ENCODE measurements at places on chromosomes 2 and 18.

DNA sequence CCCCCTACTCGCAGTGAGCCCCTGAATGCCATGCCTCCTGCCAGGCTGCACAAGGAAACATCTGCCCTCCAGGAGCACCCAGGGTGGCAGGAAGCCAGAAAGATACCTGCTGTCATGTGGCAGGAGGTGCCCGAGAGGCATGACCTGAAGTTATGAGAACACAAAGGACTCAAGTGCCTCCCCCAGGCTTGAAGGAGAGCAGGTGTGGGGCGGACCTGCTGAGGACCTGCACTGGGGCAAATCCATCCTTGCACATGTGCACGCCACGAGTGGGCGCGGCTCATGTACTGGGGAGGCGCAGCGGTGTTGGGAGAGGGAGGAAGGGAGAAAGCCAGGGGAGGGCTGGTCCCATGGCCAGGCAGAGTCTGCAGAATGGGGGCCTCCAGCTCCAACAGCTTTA is 26.9 kb downstream of the SDC1 start:
- DNase-seq: peak; percentile 9

DNA sequence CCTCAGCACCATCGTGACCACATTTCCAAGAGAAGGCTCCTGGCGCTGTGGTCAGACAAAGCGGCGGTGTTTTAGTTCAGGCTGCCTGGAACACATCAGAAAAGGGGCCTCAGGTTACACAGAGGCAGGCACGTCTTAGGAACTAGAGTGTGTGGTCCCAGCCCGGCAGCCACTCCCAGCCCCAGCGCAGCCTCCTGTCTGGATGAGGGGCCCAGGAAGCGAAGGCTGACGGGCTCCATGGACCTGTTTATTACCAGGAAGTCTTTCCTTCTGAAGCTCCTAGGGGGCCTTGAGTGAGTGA is 10.0 kb upstream of the GPR55 start:
- no peak for DNase-seq

- no peak for DNase-seq
Measured at GRCh38 chr2:126714191-126714965, 58.4 kb downstream of the GYPC start.

GRCh38 chr2:37934591-37935513 is 9.8 kb downstream of the RMDN2 start:
- DNase-seq: no peak

DNA sequence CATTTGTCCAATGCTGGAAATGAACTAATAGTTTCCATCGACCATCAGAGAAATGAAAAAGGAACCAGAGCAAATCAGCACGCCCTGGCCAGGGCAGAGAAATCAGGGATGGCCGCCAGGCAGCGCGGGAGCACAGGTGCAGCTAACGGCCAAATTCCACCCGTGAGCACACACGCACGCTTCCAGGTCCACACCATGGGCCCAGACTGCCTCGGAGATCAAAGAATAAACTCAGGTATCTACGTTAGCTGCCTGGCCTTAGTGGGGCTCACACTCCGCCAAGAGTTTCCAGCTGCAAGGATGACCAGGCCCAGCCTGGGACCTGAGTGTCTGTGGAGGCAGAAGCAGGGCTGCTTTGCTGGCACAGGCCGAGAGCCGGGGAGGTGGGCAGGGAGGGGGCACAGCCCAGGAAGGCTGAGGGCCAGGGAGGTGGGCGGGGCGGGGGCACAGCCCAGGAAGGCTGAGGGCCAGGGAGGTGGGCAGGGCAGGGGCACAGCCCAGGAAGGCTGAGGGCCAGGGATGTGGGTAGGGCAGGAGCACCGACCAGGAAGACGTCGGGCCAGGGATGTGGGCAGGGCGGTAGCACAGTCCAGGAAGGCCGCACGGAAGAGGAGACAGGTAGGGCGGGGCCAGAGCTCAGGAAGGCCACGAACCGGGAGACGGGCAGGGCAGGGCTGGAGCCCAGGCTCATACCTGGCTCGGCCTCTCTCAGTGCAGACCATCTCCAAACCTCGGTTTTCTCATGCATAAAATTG is 43.2 kb upstream of the SALL3 start:
- DNase-seq: no peak

DNA sequence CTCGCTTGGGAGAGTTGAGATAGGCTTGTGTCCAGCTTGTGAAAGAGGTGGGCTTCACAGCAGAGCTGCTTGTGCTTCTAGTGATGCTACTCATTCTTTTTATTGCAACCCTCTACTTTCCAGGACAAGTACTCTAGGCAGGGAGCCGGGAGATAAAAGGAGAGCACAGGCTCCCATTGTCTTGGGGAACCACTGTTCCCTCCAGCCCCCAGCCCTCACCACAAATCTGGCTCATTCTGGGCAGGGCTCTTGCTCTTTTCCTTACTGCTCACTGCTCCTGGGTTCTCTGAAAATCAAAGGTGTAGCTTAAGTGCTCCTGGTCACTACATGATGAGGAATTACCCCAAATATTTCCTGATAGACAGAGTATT is 81.4 kb downstream of the CABYR start:
- no peak for DNase-seq

GRCh38 chr2:218622606-218623365 is 15.1 kb downstream of the PLCD4 start:
- DNase-seq: no peak

GRCh38 chr2:149579972-149580882 is 7.3 kb downstream of the MMADHC start:
- no peak for DNase-seq

- no peak for DNase-seq
Measured at GRCh38 chr2:24104906-24105305, 18.2 kb downstream of the PFN4 start.

DNA sequence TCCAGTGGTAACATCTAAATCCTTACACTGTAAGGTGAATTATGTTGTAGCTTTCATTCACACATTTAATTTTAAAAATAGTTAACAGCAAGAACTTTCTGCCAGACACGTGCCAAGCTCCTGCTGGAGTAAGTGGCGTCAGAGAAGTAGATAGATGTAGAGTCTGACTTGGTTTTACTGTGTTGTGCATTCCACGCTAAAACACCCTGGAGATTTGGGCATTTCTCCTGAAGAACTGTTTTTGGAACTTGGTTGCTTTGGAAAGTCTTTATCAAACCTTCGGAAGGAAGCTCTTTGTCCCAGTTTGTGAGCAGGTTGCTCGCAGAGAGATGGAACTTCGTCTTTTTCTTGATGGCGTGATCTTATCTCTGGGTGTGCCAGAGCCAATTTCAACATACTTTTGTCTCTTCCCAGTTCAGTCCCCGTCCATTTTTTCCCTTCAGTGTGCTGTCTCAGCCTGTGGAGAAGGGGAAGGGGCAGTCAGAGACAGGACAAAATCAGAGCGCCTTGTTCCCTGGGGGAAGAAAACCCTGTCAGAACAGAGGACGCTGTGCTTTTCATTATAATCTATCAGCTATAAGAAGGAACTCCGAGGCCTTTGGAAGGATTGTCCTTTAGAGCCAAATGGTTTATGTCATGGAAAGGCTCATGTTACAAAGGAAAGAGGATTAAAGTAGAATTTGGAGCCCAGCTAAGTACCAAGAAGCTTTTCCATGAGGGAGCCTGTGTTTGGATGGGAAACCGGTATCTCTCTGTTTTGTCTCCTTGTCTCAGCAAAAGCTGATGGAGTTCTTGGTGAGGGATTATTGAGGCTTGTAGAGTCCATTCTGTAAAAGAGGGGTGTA is 18.9 kb downstream of the GRHL1 start:
- DNase-seq: no peak

GRCh38 chr2:207881902-207882301 is 112.2 kb upstream of the FZD5 start:
- DNase-seq: no peak

GRCh38 chr2:207492461-207492860 is 37.3 kb upstream of the CREB1 start:
- DNase-seq: no peak

- DNase-seq: no peak
Measured at GRCh38 chr2:65072181-65072970, 16.2 kb downstream of the CEP68 start.

GRCh38 chr18:47868744-47869143 is 61.7 kb downstream of the SMAD2 start:
- no peak for DNase-seq

GRCh38 chr18:45057955-45058600 is 377.4 kb downstream of the SETBP1 start:
- DNase-seq: no peak

DNA sequence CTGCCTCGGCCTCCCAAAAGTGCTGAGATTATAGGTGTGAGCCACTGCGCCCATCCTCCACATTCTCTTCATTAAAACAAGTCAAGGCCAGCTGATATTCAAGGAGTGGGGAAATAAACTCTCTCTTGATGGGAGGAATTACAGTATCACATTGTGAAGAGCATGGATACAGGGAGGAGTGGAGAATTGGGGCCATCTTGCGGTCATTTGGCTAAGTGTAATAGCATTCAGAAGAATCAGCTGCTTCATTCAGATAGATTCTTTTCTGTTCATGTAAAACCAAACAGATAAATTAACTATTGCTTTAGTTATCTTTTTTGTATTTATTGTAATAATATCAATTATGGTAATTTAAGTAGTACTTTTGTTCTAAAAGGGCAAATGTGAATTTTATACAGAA is 156.3 kb downstream of the UBR3 start:
- no peak for DNase-seq

GRCh38 chr2:86300496-86300895 is 36.9 kb downstream of the REEP1 start:
- DNase-seq: no peak

- DNase-seq: no peak
Measured at GRCh38 chr2:143581134-143581533, 451.9 kb downstream of the ARHGAP15 start.

DNA sequence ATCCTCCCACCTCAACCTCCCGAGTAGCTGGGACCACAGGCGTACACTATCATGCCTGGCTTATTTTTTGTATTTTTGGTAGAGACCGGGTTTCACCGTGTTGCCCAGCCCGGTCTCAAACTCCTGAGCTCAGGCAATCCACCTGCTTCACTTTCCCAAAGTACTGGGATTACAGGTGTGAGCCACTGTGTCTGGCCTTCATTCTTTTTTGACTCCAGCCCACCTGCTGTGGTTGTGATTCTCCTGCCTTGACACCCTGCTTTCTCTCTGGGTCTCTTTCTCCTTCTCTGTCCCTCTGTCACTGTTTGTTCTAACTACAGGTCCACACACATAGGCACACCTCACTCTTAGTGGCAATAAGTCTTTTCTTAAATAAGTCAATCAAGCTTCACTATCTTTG is 85.3 kb downstream of the FTCDNL1 start:
- no peak for DNase-seq

- DNase-seq: no peak
Measured at GRCh38 chr2:200617156-200618053, 31.6 kb downstream of the AOX1 start.

DNA sequence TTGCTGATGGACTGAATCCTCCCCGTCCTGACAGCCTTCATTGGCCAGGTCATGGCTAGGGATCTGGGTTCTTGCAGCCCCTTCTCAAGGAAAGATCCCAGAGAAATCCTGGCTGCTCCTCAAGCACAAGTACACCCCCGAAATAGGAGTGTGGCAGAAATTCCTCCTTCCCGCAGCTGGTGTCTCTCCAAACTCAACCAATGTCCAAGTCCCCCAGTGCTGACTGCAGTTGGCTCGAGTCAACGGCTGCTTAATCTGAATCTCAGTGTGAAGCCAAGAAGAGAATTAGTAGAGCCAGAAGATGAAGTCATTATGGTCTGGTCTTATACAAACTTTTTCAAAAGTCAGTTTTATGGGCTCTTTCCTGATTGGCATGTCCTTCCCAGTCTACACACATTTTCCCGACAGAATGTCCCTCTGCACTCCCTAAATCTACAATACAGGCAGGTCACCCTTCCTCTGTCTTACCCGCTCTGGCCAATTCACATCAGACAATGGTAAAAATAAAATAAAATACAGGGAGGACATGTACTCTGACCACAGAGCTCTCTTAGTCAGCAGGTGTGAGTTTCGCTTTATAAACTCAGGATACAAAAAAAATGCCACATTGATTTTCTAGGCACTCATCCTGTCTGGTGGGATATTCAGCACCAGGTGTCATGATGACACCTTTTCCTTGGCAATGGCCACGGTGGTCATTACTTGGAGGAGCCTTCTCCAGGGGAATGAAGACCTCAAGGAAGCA is 76.9 kb upstream of the PAPOLG start:
- DNase-seq: no peak

DNA sequence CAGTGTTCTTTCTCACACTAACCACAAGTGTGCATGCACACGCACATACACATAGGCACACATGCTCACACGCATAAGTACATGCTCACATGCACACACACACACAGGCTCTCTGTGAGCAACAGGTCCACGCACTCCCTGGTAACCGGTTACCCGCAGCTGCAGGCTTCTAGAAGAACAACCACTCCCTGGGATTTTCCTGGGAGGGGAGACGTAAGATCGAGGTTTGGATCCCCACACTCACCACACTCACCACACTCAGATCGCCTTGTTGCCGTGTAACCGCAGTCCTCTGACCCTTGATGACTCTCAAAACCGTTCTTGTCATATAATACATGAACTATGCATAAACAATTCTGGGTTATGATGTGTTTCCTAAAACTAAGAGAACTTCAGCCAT is 42.2 kb downstream of the TTC32 start:
- DNase-seq: no peak

- DNase-seq: no peak
Measured at GRCh38 chr2:99675130-99675661, 185.4 kb upstream of the REV1 start.

DNA sequence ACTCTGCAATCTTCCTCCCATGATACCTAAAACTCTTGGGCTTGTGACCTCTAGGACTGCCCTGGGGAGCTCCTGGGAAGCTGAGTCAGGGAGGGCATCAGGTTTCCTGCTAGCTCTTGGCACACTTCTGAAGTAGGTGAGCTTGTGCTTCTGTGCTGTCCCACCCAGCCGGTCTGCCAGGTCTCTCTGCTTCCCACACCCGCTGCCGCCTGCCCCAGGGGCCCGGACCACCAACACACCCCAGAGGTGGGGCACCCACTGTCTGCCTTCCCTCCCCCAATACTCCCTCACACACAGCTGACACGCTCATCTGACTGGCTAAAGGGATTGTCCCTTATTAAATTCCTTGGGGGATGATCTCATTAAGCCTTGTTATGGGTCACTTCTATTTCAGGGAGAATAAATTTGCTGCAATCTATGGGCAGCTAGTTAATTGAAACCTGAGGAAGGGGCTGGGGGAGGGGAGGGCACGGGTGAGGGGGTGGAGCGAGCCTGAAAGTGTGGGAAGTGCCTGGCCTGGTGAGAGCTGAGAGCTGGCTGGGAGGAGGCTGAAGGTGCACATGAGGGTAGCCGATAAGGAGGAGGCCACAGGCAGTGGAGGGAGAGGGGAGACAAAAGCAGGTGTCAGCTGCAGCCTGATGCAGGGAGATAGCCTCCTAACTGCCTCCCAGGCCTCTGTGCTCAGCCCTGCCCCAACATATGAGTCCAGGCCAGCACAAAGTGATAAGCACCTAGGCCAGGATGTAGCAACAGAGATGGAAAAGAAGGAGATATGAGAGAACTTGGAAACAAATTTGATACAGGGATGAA is 48.8 kb downstream of the HAUS1 start:
- DNase-seq: no peak

- no peak for DNase-seq
Measured at GRCh38 chr2:1427086-1427485, 13.8 kb downstream of the TPO start.

- DNase-seq: no peak
Measured at GRCh38 chr2:191038741-191039140, 24.8 kb upstream of the STAT1 start.

- no peak for DNase-seq
Measured at GRCh38 chr2:227817850-227818674, 4.4 kb downstream of the CCL20 start.
